CD4-positive, alpha-beta T cell treated with Interleukin-12 subunit alpha and Interleukin-12 subunit beta, for 1 hour (primary cell): ENCODE measurements at places on chromosomes 1 and 21.

DNA sequence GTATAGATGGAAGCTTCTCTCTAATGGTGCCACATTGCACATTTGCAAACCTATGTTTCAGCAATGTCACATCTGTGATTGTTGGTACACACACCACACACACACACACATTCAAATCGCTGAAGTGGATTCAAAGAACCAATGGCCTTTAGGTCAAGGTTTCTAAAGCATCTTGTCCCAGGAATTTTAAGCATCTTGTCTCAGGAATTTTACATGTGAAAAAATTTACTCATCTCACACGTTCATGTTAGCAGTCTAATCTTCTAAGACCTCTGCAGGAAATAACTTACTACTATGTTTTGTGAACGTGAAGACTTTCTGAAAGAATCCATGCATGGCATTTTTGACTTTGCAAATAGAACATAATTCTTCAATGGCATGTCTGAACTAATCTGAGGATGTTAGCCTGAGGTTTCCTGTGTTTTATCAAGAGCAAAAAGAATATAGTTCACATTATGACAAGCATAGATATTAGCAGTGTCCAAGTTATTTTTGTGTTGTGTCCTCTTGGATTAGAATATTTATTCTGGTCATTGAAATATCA is 125.1 kb downstream of the CYYR1 start:
- DNase-seq: no peak

DNA sequence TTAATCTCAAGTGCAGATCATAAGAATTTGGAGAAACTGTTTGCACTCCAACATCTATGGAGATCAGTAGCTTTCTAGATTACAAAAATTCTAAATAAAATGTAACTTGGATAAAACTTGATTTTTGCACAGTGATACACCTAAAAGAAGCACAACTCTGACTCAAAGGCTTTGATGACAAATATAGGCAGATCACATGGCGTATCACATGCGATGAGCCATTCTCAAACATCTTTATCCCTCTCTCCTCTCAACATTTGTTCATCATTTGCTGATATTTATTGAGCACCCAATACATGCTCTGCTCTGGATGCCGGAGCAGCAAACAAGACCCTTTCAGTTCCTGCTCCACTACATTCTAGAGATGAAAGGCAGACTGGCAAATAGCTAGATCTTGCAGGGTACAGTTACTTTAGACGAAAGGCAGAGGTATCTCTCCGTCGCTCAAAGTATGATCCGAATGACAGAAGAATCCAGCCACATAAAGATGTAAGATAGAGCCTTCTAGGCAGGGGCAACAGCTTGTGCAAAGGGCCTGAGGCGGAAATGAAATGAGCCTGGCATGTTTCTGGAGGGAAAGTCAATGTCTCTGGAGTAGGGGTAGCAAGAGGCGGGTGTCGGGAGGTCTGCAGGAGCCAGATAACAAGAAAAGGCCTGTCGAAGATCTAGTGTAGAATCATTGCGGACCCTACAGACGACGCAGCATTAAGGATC is 145.8 kb upstream of the ERRFI1 start:
- DNase-seq: no peak

GRCh38 chr1:201570181-201570885 is 31.4 kb downstream of the NAV1 start:
- no peak for DNase-seq

GRCh38 chr1:21077085-21077484 is 99.6 kb downstream of the EIF4G3 start:
- no peak for DNase-seq

- no peak for DNase-seq
These were observed 40.9 kb downstream of the ALG6 start for GRCh38 chr1:63408331-63408730.

- DNase-seq: no peak
These were observed 142.8 kb upstream of the RAB4A start for GRCh38 chr1:229128066-229128608.

DNA sequence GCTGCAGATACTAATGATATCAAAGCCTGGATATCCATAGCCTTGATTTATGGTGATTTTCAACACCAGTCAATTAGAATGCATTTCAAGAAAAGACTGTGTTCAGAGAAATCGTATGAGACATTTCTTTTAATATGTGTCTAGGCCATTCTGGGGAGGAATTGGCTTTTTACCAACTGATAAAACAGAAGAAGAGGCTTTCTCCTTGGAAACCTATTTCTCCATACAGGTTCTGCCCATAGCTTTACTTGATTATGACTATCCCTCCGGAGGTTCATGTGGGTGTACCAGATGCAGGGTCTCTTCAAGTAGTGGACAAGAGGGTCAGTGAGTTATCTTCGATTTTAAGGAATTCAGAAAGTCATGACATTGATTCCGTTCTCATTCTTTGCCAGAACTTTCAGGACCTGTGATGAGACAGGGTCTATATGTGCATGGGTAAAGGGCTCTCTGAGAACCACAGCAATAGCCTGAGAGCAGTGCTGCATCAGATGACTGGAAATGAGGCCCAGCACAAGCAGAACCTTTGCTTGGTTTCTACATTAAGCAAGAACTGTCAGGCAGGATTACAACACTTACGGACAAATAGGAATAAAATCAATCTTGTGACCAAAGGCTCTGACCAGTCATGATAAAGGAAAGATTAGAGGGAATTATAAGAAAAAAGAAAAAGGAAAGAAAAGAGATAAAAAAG is 263.7 kb upstream of the SGIP1 start:
- no peak for DNase-seq

GRCh38 chr1:21069549-21069948 is 107.1 kb downstream of the EIF4G3 start:
- no peak for DNase-seq

DNA sequence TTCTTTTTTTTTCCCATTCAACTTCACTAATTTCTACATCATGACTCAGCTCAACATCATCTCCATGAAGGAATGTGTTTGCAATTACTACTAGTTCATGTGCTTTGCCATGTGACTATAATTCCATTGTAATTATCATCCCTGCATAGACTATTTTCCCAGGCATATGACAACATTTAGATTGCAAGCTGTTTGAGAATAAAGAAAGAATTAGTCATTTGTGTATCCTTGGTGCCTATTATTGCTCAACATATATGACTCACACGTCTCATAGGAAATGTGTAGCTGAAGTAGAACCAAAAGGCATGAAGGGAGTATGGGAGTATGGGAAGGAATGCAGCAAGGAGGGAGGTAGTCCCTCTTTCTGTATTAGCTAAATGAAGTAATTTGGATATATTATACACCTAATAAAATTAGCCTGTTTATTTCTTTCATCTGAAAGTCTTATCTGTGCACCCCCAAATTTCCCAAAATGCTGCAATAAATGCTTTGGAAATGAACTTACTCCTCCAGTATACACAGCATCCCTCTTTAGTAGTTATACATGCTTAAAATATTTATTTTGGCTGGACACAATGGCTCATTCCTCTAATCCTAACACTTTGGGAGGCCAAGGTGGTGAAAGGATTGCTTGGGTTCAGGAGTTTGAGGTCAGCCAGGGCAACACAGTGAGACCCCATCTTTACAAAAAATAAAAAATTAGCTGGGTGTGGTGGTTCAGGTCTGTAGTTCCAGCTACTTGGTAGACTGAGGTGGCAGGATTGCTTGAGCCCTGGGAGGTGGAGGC is 316.9 kb upstream of the ADGRL4 start:
- no peak for DNase-seq

DNA sequence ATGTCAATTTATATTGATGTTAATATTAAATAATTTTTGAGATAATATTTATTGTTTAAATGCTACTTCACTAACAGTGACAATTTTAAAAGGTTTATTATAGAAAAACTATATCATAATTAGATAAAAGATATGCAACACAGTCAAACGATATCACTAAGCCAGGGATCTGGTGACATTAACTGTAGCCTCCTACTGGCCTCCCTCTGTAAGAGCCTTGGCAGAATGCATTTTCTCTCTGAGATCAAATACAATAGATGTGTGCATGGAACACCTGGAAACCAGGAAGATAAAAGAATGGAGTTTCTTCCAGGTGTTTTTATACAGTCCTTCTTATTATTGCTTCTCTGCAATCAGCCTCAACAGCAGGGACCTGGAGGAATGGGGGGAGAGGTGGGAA is 1762.1 kb downstream of the BRINP3 start:
- DNase-seq: no peak

GRCh38 chr1:63322114-63322943 is at the start of gene FOXD3:
FOXD3 (plus strand) TSS chr1:63322567; CDS start chr1:63323059, 492 bp downstream.
- DNase-seq: no peak

GRCh38 chr1:233647636-233648035 is 33.7 kb downstream of the KCNK1 start:
- DNase-seq: no peak

DNA sequence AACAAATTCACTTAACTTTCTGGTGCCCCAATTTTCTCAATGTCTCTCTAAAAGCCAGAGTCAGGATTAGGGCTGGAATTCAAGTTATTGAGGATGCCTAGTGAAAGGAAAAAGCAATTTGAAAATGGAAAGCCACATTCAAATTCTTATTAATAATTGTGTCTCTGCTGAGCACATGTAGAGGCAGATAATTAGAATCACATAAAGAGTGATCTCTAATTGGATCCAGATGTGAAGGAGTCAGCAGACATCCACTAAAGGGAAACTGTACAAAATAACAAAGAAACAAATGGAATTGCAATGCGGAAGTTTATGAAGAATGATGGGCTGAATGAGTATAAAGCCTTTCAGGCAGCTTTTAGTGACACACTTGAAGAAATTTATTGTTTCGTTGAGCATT is 482.6 kb downstream of the TTLL7 start:
- no peak for DNase-seq

DNA sequence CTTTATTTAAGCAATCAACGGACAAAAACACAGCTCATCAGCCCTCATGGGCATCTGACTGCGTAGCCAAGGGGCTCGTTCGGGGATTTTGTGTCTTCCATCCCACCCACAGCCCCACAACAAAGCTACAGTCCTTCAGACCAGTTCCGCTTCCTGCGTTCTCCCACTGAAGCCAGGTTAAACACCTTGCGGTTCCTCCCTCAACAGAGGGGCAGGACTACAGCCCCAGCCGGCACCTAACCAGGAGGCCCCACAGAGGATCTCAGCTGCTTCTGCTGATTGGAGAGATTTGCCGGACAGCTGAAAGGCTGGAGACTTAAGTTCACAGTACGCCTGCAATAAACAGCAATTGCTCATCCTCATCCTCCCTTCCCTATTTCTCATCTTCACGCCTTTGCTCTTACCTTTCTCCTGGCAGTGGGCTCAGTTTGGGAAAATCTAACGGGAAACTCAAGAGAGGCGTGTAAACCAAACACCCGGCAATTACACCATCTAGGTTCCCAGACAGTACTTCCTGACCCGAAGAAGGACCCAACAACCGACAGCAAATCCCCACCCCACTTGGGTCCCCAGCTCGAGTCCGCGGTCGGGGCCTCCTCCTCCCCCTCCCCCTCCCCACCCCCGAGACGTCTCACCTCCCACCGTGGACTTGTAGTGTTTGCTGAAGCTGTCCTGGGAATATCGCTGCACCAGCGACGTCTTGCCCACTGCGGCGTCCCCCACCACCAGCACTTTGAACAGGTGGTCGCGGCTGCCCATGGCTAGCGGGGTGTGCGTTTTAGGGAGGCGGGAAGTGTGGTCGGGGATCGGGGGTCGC is 876 bp downstream of the RAB29 start:
- DNase-seq: peak; percentile 65

DNA sequence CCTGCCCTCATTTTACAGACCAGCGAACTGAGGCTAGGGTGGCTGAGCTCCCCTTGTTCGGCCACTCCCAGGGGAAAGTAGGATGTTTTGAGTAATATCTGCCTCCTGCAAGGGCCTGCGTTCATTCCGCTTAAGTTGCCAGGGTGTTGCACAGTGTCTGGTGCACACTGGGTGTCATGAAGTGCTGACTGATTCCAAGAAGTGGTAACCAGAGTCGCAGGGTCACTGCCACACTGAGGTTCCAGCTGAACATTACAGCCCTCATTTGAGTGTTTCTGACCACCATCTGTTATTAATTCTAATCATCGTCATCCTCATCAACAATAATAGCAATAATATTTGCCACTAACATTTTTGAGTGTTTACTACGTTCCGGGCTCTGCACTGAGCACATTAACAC is 250.6 kb downstream of the KAZN start:
- no peak for DNase-seq

GRCh38 chr1:233328142-233328921 is 808 bp downstream of the MAP3K21 start:
- peak; percentile 25 for DNase-seq

DNA sequence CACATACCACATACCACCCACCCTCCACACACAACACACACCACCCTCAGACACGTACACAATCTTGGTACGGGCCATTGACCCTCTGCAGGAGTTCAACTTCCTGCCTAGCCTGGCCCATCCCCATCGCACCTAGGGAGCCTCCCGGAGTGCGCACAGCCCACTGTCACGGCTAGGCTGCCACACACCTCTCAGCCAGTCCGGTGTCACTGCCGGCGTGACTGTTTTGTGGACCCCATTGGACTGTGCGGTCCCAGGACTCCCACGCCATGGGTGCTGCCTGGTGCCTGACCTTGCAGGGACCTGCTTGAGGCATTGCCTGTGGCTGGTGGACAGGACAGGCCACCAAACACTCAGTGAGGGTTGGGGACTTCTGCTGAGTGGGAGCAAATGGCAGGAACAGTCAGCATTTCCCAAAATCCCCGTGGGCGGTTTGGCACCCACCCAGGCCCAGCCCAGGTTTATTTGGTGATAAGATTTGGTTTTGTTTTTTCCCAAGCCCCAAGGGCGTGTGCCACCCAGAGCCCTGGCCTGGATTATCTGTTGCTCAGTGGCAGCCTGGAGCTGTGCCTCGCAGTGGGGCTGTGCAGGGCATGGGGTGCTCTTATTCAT is 27.7 kb downstream of the RAB7B start:
- no peak for DNase-seq

DNA sequence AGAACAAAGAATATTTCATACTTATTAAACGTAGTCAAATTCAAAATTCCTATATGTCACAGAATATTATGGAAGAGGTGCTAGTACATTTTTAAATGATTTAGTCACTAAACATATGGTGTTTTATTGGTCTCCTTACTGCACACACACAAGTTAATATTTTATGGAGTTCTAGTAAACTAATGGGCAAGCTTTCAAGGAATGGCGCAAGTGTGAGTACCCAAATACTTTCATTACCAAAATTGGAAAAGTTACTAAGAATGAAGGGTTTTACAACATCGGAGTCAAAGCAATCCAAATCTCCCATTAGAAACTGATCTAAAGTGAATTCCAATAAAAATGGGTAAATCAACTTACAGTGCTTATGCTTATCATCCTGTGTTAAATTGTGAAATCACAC is 921.9 kb downstream of the ADGRL2 start:
- no peak for DNase-seq

- DNase-seq: no peak
These were observed 90.8 kb downstream of the SMYD3 start for GRCh38 chr1:246416261-246416660.

DNA sequence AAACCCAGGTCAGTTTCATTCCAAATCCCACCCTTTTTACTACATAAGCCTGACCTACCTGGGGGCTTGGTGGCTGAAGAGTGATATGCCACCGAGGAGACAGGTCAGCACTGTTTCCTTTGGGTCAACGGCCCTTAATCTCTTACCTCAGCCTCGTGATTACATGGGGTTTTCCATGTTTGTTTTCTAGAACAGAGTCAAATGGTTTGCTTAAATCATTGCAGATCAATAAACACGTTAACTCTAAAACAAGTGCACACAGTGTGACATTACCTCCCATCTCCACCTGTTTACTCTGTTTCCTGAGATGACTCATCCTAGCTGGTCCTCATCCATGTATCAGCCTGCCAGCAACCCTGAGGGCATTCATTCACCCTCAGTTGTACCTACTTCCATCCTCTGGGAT is 40.8 kb upstream of the TP53BP2 start:
- DNase-seq: no peak

GRCh38 chr1:207886227-207886626 is 24.7 kb downstream of the CD34 start:
- no peak for DNase-seq

- DNase-seq: no peak
These were observed 54.9 kb upstream of the BACE2 start for GRCh38 chr21:41112740-41113692.
